ENCODE measurements at places on chromosomes 16 and 17. TPM values are rescaled to one million over a fixed set of nuclear protein-coding genes. Genes with fewer than 3 reads are reported as not detected.

Gene CCDC182
- total RNA-seq, result not detected

Gene BCL6B
- 15.1 TPM for total RNA-seq

Gene EPX
- 0.09 TPM for total RNA-seq

Gene ARL5C
- total RNA-seq, result 0.31 TPM

Gene MAF
- total RNA-seq, result 31.3 TPM

Gene CD300LB
- total RNA-seq, result 0.04 TPM

- peak; percentile 81 for DNase-seq
Measured at GRCh38 chr17:67400193-67400592, 23.1 kb downstream of the PITPNC1 start.

DNA sequence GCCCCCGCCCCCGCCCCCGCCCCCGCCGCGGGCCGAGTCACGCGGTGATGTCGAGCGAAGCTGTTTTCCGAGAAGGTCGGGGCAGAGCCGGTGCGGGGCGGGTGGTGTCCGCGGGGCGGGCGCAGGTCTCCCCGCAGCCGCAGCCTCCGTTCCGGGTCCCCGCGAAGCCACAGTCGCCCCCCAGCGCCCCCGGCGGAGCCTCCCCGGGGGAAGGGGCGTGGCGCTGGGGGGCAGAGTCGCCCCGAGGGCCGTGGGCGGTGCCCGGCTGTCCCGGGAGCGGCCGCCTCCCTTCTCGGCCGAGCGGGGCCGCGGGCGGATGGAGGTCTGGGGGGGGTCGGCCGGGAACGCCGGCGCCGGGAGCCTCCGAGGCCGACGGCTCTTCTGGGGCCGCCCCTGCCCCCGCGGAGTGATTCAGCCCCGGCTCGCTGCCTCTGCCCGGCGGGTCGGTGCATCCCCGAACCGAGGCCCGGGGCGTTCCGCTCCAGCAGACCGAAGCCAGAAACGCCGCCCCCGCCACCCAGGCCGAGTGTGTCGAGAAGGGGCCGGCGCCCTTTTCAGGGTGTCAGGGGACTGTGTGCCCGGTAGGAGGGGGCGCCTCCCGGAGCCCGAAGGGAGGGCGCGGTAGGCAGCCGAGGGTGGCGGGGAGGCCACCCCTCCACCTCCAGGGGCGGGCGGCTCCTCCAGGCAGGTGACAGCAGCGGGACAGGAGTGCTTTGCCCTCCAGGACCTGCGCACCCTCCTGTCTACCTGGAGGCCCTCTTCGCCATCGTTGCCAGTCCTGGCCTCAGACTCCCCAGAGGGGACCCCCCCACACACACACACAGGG is 1.7 kb downstream of the METRNL start:
- DNase-seq, result peak; percentile 52

GRCh38 chr16:58503166-58503862 is 3.4 kb downstream of the NDRG4 start:
- no peak for DNase-seq

DNA sequence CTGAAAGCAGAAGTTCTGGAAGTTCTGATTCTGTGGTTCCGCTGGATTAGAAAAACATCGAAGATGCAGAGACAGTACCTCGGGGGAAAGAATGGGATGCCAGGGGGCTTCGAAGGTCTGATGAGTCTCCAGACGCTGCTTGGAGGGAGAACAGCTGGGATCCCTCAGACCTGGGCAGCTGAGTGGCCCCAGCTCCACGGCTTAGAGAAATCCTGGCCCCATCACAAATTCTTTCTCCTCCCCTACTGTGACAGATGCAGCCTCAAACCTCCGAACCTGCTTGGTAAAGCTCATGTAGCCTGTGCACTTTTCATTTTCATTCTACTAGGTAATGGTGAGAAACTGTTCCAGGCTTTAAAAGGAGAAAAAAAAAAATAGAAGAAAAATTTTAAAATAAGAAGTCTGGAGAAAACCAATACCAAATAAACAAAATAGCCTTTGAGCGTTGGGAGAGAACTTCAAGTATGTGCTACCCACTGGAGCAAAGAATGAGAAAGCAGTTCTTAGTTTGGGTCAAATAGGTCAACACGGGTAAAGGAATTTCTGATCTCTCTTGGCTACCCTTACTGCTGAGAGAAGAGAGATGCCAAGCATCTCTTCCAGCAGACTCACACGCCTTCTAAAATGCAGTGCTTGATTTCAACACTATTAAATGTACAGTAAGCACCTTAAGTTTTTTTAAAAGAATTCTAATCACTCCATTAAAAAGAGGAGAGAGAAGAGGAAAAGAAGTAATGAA is 19.9 kb downstream of the MAF start:
- peak; percentile 38 for DNase-seq

- DNase-seq, result peak; percentile 64
Measured at GRCh38 chr17:59391021-59391420, 59.6 kb downstream of the YPEL2 start.

DNA sequence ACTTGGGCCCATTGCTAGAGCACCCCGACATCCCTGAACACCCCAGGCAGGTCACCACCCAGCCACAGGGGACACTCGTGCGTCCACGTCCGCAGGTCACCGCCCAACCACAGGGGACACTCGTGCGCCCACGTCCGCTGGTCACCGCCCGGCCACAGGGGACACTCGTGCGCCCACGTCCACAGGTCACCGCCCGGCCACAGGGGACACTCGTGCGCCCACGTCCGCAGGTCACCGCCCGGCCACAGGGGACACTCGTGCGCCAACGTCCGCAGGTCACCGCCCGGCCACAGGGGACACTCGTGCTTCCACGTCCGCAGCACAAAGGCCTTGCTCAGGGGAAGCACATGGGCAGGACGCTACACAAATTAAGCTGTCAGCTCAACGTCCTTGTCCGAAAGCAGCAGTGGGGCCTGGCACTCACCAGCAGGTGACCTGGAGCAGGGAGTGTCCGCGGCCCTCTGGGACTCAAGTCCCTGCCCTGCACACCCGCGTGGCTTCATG is 17.7 kb downstream of the GALNS start:
- DNase-seq, result no peak

- DNase-seq, result peak; percentile 46
Measured at GRCh38 chr17:73910821-73911515, 266.7 kb upstream of the SDK2 start.

DNA sequence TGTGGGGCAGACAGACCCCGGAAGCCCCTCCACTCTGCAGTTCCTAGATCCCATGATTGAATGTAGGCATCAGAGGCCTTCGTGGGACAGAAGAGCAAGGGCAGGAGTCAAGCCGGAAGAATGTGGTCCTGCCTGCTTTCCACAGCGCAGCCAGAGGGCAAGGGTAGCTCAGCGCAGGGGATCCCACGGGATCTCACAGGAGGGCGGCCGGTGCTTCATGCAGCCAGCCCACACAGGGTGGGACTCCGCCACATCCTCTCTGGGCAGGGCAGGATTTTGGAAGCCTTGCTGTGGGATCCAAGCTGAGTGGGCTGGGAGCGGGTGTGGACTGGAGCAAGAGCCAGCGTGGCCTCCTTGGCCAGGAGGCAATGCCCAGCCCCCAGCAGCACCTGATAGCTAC is 13.0 kb downstream of the KATNB1 start:
- DNase-seq, result no peak

- DNase-seq, result peak; percentile 72
Measured at GRCh38 chr16:66524601-66525164, 25.2 kb downstream of the TK2 start.

DNA sequence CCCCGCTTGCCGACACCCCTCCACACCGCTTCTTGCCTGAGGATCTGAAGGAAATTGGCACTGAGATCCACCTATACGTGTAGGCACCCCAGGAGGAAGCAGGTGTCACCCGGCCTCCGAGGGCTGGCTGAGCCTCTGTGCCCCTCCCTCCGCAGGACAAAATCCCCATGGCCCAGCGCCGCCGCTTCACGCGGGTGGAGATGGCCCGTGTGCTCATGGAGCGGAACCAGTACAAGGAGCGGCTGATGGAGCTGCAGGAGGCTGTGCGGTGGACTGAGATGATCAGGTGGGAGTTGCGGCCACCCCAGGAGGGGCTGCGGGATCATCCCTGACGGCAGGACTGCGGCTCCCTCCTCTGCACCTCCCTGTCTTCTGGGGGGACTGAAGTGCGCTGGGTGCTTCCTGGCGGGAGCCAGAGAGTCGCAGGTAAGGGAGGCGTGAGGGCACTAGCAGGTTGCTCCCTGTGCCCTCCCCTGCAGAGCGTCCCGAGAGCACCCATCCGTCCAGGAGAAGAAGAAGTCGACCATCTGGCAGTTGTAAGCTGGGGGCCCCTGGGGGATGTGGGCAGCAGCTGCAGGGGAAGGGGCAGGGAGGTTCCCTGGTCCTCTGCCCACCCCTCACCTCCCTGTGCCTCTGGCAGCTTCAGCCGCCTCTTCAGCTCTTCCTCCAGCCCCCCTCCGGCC is 9.0 kb downstream of the NME3 start:
- DNase-seq, result no peak

- no peak for DNase-seq
Measured at GRCh38 chr17:49312722-49313121, 49.3 kb downstream of the ZNF652 start.

GRCh38 chr16:31874366-31875111 is 932 bp downstream of the ZNF267 start:
- DNase-seq, result peak; percentile 40

DNA sequence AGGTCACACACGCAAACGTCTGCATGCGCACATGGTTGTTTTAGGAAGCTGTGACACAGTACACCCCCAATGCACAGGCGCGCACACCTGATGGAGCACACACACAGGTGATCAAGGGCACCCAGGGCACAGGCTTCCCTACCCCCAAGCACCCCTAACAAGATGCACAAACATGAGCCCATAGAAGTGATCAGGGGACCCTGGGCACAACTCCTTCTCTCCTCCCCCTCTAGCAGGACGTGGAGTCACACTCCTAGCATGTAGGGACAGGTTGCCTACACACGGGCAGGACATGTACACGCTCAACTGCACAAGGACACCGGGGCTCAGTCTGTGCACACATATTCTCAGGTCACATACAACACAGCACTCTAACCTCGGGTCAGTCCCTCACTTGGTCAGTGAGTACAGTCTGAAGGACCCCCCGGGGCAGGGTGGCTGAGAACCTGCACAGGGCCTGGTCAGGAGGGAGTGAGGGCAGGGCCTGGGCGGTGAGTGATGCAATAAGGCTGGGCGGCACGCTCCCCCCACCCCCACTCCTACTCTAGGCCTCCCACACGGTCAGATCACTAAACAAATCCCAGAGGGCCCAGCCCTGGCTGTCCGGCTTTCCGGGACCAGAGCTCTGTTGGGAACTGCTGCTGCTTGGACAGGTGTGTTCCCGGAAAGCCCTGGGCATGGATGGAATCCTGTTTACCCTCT is 751 bp upstream of the DOC2B start:
- DNase-seq, result no peak

DNA sequence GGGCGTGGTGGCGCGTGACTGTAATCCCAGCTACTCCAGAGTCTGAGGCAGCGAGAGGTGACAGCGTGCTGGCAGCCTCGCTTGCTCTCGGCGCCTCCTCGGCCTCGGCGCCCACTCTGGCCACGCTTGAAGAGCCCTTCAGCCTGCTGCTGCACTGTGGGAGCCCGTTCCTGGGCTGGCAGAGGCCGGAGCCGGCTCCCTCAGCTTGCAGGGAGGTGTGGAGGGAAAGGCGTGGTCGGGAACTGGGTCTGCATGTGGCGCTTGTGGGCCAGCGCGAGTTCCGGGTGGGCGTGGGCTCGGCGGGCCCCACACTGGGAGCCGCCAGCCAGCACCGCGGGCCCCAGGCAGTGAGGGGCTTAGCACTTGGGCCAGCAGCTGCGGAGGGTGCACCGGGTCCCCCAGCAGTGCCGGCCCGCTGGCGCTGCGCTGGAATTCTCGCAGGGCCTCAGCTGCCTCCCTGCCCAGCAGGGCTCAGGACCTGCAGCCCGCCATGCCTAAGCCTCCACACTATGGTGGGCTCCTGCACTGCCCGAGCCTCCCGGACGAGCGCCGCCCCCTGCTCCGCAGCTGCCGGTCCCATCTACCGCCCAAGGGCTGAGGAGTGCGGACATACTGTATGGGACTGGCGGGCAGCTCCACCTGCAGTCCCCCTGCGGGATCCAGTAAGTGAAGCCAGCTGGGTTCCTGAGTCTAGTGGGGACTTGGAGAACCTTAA is 1093.3 kb upstream of the CDH8 start:
- no peak for DNase-seq

GRCh38 chr17:48600244-48601098 is 4.3 kb downstream of the HOXB6 start:
- DNase-seq, result no peak

Measured in muscle of leg (tissue), 16 donors.